A549 treated with AZD2906 at 1 μM for 4 hours (cell line): ENCODE measurements at places on chromosomes 16 and 17. TPM values are rescaled to one million over a fixed set of nuclear protein-coding genes. Genes with fewer than 3 reads are reported as not detected.

Gene PRCD
- total RNA-seq, result not detected in 5 replicates

Gene PRSS33
- total RNA-seq, result 0.05 to 0.06 TPM in 2 of 5 replicates, not detected in the others

Gene KRTAP4-3
- total RNA-seq, result not detected in 5 replicates

Gene ST6GALNAC2
- total RNA-seq, result 0.37 to 0.46 TPM (median 0.42 TPM) in 5 replicates

Gene NPIPB13
- 1.8 to 3.6 TPM (median 2.4 TPM) in 5 replicates for total RNA-seq

Gene TP53TG3C
- 0.58 TPM in 1 of 5 replicates, not detected in the others for total RNA-seq

Gene MMP25
- 0.89 to 1.4 TPM (median 1.3 TPM) in 5 replicates for total RNA-seq

Gene RAMP2
- 0.51 to 1.3 TPM (median 1.2 TPM) in 5 replicates for total RNA-seq

Gene SLFN11
- 4.4 to 6.1 TPM (median 5.2 TPM) in 5 replicates for total RNA-seq

Gene LGALS9B
- total RNA-seq, result not detected in 5 replicates

Gene GPR139
- not detected in 5 replicates for total RNA-seq

Gene NPIPA8
- total RNA-seq, result 0.73 to 1.5 TPM (median 1.4 TPM) in 5 replicates

Gene MYH13
- 0.01 to 0.02 TPM (median 0.02 TPM) in 4 of 5 replicates, not detected in the other for total RNA-seq

Gene CNTD1
- 0.03 to 0.06 TPM (median 0.04 TPM) in 4 of 5 replicates, not detected in the other for total RNA-seq

Gene MVP
- total RNA-seq, result 125 to 150 TPM (median 142 TPM) in 5 replicates
